Uterus (tissue), 4 donors: ENCODE measurements at places on chromosomes 1 and 21.

DNA sequence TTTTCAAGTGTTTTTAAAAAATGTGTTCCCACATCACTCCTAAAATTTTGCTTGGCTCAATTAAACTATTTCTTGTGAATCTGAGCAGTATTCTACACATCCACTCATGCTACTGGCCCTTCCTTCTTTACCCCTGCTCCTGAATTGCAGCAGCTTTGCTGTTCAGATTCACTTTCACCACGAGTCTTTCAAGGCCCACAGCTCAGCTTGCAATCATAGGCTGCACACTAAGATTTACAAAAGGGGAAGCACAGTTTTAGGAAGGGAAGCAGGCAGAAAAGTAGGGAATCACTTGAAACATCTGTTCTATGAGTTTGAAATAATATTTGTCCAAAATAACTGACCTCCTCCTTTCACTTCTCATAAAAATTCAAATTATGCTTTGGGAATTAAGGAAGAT is 70.9 kb upstream of the EDEM3 start:
- DNase-seq: no peak

DNA sequence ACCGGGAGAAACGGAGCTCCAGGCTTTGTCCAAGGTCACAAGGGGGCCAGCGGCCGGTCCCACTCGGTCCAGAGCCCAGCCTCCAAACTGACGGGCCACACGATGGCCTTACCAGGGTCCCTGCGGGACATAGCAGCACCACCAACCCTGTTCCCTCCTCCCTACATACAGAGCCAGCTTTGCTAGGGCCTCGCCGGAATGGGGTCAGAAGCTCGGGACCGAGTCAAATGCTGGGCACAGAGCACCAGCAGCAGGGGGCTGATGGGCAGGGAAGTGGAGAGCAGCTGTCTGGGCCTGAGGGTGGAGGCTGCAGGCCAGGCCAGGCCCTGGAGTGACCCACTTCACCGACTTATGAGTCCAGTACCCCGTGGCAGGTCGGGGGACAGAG is 14.9 kb upstream of the TTC39A start:
- DNase-seq: no peak

DNA sequence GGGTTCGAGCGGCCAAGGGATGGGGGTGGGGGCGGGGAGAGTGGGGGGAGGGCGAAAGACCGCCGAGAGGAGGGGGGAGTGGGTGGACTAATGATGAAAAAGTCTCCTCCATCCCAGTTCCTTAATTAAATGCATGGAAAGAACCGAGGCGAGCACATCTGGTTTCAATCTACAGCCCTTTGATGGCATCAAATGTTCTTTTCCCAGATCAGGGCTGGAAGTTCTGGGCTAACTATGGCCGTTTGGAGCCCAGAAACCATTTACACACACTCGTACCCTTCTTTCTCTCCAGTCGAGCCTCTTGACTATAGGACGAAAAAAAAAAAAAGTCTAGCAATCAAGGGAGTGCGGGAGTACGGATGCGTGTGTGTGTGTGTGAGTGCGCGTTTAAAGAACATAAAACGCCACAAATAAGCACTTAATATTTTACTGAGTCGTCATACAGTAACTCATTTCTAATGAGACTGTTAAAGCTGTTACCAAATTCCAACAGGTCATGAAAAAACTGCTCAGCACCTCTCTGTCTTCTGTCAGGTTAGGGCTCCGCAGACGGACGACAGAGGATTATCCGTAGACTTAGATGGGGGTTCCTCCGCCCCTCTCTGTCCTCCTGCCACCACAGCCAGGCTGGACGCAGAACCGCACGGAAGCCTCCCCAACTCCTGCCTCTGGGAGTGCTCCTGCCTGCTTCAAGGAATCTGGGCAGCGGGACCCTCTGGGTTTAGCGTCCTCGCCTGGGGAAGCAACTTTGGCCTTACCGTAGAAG is 2.1 kb upstream of the PRRX1 start:
- peak; percentile 60 for DNase-seq

DNA sequence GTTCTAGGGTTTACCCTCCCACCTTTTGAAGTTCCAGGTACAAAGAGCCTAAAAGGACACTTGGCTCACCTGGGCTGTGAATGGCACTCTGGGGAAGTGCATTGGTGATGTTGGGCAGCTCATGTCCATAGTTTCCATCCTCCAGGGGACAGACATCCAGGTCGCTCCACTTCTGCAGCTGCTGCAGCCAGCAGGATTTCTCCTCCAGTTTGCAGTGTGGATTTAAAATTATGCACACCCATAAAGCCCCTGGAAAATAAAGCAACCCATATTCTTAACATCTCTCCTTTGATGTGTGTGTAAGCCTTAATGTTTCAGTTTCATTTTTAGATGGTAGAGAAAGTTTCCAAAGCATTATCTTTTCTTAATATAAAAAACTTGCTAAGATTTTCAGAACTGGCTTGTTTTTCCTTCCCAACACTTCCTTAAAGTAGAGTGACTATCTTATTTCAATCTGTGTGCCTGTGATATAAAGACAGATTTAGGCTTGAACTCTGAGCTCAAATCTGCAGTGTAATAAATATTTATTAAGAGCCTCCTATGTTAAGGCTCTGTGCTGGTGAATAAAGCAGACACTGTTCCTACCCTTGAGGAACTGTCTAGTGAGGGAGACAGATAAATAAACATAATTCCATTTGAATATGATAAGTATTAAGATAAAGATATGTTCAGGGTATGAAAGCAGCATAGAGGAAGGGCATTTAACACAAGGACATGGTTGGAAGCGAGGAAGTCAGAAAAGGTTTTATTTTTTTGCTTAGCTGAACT is 39.1 kb downstream of the UROD start:
- DNase-seq: no peak

- peak; percentile 25 for DNase-seq
These were observed 22.8 kb downstream of the RNU5D-1 start for GRCh38 chr1:44707959-44708831.

DNA sequence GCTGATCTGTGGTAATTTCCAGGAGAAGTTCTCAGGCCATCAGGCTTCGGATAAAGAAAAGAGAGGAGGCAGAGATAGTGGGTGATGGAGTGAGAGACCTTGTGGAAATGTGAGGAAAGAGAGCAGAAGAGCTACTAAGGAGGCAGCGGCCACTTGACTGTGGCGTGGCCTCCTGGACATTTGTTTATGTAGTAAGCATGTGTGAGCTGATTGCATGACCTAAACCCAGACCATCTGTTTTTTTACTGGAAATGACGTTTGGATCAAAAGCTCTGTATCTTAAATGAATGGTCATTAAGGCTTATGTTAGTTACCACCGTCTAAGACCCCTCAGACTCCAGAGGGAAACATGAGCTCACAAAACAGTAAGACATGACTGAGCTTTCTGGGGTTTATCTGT is 13.6 kb downstream of the ATP1B1 start:
- DNase-seq: no peak

GRCh38 chr1:61425040-61425439 is 299.9 kb downstream of the TM2D1 start:
- DNase-seq: no peak

DNA sequence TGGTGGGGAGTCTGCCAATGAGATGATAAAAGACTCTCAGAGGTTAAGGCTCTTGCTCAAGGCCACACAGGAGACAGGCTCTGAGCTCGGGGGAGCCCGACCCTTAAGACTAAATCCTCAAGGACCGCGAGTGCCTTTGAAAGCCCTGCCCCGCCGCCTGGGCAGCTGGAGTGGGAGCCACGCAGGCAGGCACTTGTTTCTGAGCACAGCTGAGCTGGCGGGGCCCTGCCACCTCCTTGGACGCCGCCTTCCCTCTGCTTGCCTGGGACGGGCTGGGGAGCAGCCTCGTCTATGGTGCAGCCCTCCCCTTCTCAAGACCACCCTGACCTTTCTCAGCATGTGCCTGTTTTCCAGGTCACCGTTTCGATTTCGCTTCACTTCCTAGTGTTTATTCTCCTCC is 169.3 kb downstream of the CAMTA1 start:
- no peak for DNase-seq

- no peak for DNase-seq
These were observed 475.4 kb upstream of the NR5A2 start for GRCh38 chr1:199551967-199552565.

DNA sequence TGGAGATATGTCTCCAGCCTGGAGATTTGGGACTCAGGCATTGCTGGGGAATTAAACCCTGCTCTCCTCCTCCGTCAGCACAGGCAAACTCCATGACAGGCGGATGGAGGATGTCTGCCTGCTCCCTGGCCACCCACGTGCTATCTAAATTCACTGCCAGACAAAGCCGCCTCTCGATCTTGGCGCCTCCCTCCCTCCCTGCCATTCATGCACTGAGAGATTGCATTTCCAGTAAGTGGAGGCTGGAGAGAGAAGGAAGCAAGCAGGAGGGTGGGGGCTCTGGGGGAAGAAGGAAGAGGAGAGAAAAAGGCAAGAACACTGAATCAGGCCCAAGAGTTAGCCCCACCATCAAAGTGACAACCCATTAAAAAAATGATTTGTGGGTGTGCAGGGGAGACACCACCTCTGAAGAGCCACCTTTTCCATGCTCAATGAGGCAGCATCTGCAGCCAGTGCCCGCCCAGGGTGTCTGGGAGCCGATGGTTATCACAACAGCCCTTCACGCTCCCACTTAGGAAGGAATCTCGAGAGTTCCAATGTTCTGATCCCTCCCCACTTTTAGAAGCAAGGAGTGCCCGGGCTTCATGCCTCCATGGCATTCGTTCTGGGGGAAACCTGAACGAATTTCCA is 183.0 kb downstream of the HIVEP3 start:
- no peak for DNase-seq

GRCh38 chr1:55882931-55883330 is 667.8 kb upstream of the USP24 start:
- DNase-seq: no peak

- DNase-seq: no peak
These were observed 63.5 kb upstream of the MUTYH start for GRCh38 chr1:45403718-45404117.
